CD4-positive, alpha-beta T cell treated with Interferon gamma for 1 hour (primary cell): ENCODE measurements at places on chromosomes 11 and 22.
A peak's percentile ranks its signal among the peaks of the same experiment; 100 is the strongest.

- no peak for DNase-seq
Measured at GRCh38 chr11:12243911-12244550, 133.3 kb upstream of the PARVA start.

GRCh38 chr11:47099918-47100315, 76.8 kb downstream of the ARFGAP2 start:
- DNase-seq, result no peak

- DNase-seq, result no peak
Measured at GRCh38 chr11:94563848-94564467, 3.2 kb upstream of the PIWIL4 start.

DNA sequence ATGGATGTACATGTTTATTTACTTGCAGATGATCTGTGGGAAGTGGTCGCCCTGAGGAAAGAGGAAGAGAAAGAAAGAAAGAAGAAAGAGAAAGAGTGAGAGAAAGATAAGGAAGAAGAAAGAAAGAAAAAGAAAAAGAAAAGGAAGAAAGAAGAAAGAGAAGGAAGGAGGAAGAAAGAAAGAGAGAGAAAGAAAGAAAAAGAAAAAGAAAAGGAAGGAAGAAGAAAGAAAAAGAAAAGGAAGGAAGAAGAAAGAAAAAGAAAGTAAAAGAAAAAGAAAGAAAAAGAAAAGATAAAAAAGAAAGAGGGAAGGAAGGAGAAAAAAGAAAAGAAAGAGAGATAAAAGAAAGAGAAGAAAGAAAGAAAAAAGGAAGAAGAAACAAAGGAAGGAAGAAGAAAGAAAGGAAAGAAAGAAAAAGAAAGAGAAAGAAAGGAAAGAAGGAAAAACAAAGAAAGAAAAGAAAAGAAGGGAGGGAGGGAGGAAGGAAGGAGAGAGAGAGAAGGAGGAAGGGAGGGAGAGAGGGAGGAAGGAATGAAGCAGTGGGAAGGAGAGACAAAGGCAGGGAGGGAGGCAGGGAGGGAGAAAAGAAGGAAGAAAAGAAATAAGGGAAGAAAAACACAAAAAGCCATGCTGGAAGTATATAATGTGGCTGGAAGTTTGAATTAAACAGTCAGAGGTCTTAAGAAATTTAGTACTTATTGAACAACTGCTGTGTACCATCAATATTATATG, 976.6 kb downstream of the FAM181B start:
- DNase-seq, result no peak

- DNase-seq, result no peak
Measured at GRCh38 chr22:47901911-47902310, 1139.5 kb downstream of the TBC1D22A start.

DNA sequence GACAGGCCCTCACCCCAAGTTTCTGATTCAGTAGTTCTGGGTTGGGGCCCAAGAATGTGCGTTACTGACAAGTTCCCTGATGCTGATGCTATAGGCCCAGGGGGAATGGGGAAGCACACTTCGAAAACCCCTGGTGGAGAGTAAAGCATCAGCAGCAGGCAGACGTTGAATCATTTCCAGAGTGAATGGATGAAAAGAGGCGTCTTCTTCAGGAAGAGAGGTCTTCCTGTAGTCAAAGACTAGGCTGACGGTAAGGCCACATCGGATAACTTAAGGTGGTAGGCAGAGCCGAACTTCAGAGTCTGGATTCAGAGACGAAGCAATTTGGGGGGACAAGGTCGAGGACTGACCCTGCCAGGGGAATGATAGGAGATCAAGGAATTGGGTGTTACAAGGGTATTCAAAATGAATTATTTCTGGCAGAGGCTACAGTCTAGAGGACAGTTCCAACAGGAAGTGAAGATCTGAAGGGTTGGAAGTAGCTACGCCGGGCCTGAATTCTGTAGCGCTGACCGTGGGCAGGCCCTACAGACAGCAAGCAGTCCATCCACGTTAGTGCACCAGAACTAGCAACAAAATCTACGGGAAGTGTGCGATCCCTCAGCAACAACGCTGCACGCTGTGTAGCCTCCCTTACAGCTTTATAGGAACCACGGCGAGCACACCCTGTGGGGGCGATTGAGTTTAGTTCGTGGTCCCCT, 862 bp upstream of the CENATAC start:
- peak; percentile 11 for DNase-seq

GRCh38 chr11:113444502-113445123, 30.6 kb downstream of the DRD2 start:
- no peak for DNase-seq
